ENCODE measurements at places on chromosomes 12 and 14.

GRCh38 chr12:5901416-5901815 lies 43.6 kb downstream of the ANO2 start:
- no peak for DNase-seq

DNA sequence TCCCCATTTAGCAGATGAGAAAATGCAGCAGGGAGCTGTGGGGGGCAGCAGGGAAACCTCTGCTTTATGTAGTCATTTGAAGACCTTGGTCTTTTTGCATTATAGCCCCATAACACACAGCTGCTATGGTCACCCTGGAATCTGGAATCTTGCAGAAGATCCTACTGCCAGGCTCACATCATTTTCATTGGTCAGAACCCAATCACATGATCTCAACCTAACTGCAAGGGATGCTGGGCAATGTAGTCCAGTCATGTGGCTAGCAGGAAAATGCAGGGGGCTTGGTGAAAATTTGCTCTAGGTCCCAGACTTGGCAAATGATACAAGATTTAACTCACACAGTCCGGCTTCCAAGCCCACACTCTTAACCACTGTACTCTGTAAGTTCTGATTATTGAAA lies 1028.7 kb downstream of the AACS start:
- no peak for DNase-seq

DNA sequence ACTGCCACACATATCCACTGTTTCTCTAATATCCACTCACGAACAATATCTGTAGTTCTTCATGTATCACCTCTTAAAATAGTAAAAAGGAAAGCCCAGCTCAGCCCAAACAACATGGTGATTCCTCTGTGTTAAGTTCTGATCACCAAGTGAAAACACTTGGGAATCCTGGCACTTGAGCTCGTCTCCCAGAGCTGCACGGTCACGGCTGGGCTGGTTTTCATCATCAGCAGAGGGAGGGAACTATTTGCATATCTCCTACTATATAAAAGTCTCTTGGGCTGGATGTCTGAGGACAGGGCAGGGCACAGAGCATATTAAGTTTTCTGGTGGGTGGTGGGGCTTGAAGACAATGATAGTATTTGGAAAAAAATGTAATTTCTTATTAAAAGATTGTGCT lies 870.6 kb downstream of the TMEM121 start:
- no peak for DNase-seq

DNA sequence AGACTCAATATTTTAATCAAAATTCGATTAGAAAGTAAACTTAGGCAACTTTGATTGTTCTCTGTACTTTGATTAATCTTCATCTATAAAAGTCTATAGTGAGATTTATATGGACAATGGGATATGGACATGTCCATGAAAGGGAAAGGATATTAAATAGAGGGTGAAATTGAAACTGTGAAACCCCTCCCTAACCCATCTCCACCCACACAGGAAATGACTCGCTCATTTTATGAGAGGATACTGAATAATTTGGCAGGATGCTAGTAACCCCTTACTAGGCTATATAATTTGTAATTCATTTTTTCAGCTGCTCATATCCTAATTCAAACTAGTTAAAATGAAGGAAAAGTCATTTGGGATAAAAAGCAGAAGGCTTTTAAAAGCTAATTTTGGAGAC lies 328.0 kb upstream of the ATP2B1 start:
- no peak for DNase-seq

- no peak for DNase-seq
Measured at GRCh38 chr12:18895540-18895939, 157.6 kb downstream of the CAPZA3 start.

DNA sequence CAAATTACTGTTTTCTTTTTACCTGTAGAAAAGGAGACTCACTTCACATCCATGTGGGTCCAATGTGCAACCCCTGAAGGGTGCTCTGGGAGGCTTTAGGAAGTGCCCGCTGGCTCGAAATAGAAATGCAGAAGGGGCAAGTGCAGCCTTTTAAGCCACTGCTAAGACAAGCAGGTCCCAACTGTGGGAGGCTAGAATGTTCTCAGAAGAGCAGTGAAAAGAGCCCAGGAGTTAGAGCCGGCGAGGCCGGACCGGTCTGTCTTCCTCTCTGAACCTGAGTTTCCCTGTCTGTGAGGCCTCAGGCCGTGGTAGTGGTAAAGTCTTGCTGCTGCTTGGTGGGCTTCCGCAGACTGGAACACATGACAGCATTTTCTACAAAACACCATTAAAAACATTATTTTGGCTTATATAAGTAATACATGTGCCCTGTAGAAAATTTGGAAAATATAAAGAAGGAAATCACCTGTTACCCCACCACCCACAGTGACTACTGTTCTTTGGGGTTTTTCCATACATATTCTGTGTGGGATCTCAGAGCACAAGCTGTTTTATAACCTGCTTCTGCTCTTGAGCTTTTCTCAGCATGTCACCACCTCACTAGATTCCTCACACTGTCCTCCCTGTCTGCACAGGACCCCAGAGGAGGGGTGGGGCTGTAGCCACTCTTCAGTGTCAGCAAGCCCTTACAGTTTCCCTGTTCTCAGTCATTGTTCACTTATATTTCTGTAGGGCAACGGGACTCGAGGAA lies 6.0 kb downstream of the CKB start:
- DNase-seq, result no peak

DNA sequence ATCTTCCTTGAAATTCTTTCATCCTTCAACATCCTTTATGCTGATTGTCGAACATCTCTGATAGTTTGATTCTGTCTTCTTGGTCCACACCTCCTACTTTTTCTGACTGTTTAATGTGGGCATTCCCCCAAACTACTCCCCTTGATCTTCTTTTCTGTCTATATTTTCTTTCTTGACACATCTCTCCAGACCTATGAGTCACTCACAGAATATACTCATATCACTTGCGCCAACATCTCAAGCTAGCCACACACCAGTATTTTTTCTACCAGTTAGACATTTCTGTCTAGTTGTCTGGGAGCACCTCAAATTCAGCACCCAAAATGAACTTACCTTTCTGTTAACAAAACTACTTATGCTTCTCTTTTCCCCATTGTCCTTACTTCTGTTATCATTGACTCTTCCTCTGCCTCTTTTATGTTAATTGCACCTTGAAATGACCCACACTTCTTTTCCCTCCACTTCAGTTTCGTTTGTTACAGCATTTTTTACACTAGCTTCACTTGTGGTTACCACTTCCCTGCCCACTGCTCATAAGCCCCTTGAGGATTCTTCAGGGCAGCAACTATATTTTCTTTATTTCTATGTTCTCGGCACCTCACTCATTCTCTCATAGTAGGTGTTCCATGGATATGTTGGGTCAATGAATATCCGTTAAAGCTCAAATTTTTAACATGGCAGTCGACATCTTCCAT lies 33.5 kb downstream of the TSHR start:
- DNase-seq, result no peak

GRCh38 chr12:62834971-62835547 lies 99.9 kb downstream of the PPM1H start:
- DNase-seq, result no peak

DNA sequence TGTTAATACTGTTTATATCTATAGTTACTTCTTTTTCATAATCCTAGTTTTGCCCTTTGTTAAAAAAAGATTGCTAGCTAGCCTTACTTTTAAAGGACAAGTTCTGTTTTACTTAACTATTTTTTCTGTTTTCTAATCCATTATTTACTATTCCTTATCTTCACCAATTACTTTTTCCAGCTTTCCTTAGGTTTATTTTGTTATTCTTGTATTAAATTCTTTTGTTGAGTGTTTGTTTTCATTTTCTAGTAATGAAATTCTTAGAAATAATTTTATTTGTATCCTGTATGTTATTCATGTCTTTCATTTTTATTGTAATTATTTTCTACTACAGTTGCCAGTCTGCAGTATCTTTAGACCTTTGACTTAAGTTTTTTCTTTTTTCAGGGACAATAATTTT lies 45.7 kb upstream of the GXYLT1 start:
- DNase-seq, result no peak

DNA sequence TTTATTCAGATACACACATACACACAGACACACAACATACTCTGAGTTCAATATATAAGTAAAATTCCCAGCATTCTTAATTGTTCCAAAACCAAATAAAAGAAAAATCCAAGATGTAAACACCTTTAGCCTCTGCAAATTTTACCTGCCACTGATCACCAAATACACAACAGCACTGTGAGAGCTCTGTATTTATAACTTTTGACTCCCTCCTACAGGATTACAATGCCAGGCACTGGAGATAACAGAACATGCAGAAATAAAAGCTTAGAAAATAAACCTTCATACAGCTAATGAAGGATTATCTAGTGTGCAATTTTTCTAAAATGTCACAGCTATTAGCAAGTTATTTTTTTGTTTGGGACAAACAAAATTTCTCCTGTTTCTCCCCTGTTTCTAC lies 85.0 kb downstream of the TAOK3 start:
- no peak for DNase-seq

- DNase-seq, result no peak
Measured at GRCh38 chr14:50602035-50602434, 42.1 kb downstream of the ATL1 start.

DNA sequence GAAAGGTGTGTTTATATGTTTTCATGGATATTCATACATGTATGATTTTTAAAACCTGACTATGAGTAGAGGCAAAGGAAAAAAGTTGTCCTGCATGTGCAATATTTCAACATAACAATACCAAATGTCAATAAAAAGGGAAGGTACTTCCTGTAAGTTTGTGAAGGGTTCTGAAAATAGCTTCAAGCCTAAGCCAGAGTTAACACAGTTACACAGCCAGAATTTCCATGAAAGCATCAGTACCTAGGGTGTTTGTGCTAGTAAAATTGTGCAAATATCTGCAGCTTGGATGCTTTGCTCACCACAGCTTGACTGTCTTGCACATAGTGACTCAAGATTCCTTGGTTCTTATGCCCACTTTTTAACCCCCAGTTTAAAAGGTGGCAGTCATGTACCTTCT lies 193.1 kb upstream of the FAR2 start:
- no peak for DNase-seq

DNA sequence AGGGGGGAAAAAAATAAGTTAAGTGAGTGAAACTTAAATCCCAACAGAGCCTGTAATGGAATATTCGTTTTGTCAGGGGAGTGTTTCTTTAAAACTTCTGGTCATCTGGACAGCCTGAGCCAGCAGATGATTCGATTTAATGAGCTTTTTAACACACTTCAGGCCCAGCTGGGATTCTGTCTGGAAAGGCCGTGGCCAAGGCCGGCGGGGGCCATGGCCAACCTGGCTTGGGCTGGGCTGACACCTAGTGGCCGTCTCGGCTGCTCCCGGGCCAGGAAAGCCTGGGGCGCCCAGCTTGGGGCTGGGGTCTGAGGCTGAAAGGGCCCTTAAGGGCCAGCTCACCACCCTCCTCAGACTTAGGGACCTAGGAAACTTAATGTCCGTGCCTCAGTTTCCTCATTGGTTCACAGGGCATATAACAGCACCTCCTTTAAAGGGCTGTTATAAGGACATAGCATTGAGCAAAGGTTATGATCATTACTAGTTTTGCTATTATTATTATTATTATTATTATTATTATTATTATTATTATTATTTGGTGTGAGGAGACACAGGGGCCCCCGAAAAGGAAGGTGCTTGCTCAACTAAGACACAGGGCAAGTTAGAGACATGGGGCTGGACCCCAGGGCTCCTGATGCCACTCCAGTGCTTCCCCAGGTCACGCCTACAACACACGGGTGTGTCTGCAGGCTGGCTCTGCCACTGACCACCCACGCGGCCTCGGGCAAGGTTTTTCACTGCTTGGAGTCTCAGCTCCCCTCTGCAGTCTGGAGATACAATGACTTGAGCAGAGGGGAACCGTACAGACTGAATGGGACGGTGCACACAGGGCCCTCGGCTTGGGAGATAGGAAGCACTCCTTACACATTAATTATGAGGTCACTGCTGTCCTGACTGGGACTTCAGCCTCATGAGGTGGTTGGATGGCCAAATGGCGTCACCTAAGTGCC lies 84.0 kb downstream of the SYNE3 start:
- no peak for DNase-seq

- no peak for DNase-seq
Measured at GRCh38 chr12:40033242-40033630, 72.6 kb downstream of the SLC2A13 start.

GRCh38 chr12:67677166-67677565 lies 28.6 kb downstream of the DYRK2 start:
- DNase-seq, result no peak

DNA sequence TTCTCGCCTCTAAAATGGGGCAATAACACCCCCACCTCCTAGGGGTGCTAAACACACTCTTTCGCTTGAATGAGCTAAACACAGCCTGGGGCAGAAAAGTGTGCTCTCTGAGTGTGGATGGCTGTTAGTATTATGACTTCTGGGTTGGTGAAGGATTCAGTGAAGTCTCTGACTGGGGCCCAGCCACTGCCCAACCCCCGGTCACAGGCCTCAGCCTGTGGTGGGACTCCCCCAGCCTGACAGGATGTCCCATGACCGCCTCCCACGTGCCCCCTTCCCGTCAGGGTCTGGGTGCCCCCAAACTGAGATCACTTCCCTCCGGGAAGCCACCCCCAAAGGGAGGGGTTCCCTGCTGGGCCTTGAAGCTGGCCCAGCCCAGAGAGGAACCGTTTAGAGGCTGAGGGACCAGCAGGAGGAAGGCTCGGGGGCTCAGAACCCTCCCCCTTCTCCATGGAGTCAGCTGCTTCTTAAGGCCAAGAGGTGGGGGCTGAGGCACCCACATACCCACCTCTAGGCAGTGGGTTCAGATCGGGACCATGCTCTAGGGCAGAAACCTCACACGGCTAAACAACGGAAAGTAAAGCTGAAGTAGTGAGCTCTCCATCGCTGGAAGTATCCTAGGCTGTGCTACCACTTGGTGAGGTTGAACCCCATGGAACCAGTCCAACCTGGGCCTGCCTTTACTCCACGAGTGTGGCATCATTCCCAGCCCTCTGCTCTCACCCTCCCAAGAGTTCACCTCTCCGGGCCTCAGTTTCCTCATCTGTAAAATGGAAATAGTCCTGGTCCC lies 13.8 kb downstream of the DTX1 start:
- peak; percentile 27 for DNase-seq

GRCh38 chr12:53750812-53751335 lies 905 bp downstream of the CISTR start:
- peak; percentile 29 for DNase-seq

DNA sequence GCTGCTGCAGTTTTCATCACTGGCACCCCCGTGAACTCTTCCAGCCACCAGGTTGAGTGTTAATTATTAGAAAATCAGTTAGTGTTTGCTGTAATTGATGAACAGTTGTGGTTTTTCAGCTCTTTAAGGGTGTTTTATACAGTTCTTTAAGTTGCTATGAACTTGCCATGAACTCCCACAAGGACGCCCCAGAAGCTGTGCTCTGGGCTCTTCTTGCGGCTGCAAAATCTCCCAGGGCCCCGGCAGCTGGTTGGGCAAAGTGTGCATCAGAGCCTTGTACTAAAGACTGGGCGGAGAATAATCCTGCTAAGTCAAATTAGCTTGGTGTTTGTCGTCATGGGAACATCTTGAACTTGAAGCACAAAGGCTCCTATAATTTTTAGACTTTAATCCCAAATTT lies 82.2 kb downstream of the EML1 start:
- no peak for DNase-seq
